Memory B cell (primary cell): ENCODE measurements at places on chromosomes 12 and 14.

- no peak for DNase-seq
Measured at GRCh38 chr14:69672356-69672755, 61.0 kb downstream of the SUSD6 start.

DNA sequence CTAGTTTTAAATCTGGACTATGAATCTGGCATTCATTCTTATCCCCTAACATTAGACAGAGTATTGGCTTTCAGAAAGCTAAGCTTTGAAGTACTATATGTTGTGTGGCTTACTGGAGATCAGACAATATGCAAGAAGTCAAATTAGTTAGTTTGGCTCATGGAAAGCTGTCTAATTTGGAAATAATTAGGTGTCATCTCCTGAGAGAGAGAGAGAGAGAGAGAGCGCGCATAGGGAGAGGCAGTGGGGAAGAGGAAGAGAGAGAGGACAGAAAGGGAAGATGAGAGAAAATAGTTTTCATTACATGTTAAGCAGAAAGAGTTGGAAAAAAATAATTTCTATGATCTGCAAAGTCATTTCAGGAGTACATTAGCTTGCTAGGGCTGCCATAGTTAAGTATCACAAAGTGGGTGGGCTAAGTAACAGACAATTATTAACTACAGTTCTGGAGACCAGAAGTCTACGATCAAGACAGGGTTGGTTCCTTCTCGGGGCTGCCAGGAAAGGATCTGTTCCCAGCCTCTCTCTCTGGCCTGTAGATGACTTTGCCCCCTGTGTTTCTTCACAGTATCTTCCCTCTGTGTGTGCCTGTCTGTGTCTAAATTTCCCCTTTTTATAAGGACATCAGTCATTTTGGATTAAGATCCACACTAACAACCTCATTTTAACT lies 404.2 kb downstream of the RGS6 start:
- no peak for DNase-seq

- no peak for DNase-seq
Measured at GRCh38 chr12:77113971-77114370, 48.6 kb upstream of the E2F7 start.

- DNase-seq = no peak
Measured at GRCh38 chr12:82942991-82943401, 256.3 kb downstream of the TMTC2 start.

DNA sequence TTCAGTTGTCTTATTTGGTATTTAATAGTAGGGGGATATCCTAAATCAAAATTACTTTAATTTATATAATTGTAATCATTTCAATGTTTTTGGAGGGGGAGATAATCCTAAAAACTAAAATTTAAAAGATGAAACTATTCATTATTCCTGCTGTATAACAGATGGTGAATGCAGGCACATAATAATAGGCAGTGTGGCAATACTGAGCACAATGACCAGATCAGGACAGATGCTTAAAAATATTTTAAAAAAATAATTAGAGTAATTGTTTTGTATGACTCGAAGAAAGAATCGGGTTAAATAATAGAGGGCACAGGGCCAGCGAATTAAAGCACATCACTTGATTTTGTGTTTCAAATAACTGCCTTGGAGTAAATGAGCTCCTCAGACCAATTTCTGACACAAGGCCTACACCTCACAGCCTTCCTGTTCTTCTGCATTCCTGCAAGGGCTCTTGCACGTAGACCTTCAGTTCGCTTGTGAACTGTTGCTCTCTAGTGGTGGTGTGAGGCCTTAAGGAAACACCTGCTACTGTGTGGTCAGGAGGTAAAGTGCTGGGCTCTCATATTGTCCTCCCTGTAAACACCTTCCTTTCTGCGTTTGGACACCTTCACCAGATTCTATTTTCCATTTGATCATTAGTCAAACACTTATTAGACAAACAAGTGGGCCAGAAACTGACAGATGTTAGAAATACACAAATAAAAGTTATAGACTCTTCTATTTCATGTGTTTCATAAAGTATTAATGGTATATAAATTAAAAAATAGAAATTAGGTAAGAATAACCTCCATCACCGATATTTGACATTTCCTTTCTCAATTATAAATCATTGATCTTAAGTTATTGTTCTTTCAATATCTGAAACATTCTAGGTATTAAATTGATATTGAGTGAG lies 29.3 kb upstream of the KLRF1 start:
- DNase-seq = peak; percentile 42

DNA sequence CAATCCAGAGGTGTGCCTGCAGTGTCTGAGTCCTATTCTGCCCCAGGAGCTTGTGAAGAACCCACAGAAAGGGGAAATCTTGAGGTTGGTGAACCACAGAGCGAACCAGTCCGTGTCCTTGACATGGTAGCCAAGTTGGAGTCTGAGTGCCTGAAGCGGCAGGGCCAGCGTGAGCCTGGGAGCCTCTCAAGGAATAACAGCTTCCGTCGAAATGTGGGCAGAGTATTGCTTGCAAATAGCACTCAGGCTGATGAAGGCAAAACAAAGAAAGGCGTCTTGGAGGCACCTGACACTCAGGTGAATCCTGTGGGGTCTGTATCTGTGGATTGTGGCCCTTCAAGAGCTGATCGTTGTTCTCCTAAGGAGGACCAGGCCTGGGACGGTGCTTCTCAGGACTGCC lies 60.5 kb downstream of the ATG14 start:
- DNase-seq = no peak
